CD4-positive, alpha-beta T cell treated with Interleukin-12 subunit alpha and Interleukin-12 subunit beta, for 1 hour (primary cell): ENCODE measurements at places on chromosomes 7 and 10.
A peak's percentile ranks its signal among the peaks of the same experiment; 100 is the strongest.

- no peak for DNase-seq
These were observed 390.3 kb downstream of the MAGI2 start for GRCh38 chr7:79063019-79063698.

DNA sequence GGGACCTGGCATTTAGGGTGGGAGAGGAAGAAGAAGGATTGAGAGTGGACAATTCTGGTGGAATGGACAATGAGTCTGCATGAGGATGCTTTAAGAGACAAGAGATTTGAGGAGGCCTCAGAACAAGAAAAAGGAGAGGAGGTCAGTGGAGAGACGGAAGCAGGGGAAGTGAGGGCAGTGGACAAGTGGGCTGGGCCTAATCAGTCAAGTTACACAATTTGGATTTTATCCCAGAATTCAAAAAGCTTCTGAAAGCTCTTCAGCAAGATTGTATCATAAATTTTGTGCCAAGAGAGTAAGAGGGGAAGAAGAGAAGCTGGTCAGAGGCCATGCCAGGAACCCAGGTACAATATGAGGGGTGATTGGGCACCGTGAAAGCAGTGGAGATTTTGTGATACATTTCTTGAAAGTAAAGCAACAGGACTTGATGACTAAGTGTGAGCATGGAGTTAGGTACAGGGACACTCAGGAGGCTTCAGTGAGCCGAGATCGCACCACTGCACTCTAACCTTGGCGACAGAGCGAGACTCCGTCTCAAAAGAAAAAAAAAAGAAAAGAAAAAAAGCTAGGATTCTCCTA lies 19.3 kb upstream of the TSPAN13 start:
- no peak for DNase-seq

DNA sequence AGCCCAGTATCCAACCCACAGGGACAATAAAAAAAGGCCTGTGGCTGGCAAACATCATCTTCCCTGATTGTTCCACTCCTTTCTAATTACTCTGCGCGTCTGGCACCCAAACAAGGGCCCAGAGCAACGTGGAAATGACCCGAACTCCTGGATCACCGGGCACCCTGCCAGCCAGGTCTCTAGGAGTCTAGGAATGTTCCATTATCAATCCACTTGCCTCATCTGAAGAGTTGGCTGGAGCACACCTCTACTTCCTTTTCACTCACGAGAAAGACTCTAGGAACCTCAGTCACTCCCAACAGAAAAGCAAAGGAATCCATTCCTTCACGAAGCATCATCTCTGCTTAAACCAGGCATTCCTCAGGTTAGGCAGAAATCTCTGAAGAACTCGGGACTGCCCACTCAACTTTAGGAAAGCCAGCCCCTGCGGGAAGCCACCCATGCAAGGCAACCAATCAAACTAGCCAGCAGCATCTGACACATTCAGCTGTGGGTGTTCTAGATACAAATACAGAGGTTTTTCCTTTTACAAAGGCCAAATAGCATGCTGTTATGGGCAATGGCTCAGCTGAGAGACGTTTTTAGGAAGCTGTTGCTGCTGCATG lies 37.7 kb downstream of the ATXN7L1 start:
- DNase-seq, result no peak

DNA sequence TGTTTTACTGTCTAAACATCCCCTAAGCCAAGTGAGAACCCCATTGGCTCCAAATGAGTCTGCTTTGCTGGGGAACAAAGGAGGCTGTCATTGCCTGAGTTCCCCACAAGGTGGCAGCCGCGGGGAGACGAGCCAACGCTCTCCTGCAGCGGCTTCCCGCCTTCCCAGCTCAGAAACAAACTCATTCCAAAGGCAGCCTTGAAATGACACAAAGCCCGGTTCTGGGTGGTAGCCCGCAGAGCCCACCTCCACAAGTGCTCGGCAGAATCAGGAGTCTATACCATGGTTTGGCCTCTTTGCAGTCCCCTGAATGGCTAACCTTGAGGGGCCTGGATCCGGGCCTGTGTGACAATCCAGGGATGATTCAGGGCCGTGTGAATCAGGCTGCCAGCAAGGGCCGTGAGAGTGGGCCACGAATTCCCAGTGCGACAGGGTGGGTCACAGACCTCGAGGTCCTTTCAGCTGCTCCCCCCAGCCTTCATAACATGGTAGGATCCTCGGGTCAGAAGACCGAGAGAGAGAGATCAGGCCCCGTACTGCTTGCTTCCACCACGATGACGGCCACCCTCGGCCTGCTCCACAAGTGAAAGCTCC lies 79.7 kb downstream of the DLG5 start:
- DNase-seq, result peak; percentile 64

DNA sequence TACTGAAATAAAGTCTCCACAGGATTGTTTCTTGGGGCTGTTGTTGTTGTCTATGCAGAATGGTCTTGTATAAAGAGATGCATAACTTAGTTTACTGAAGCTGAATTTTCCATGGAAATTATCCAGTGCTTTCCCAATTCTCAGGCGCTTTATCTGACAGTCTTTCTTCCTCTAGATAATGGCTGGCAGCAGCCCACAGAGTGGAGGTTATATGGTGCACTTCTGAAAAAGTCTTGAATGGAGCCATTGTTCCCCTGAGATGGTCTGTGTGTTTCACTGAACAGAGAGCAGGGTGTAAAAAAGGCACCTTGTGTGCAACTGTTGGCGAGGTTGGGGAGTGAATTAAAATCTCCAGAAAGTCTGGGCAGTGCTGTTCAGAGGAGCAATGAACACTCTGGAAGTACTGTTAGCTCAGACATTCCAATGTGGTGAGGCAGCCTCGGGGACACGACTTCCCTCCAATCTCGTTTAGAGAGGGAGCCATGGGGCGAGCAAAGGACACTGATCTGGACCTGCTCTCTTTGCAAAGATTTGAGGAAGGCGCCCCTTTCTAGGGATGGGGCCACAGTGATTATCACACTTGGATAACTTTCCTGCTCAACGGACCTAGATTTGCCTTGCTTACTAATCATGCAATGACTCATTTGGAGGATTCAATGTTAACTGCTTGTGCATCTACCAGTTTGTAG lies 2.0 kb upstream of the PLCE1 start:
- no peak for DNase-seq

GRCh38 chr10:17175551-17175950 lies 25.9 kb downstream of the TRDMT1 start:
- peak; percentile 11 for DNase-seq

- DNase-seq, result no peak
These were observed 50.6 kb downstream of the PARD3 start for GRCh38 chr10:34764472-34764946.

DNA sequence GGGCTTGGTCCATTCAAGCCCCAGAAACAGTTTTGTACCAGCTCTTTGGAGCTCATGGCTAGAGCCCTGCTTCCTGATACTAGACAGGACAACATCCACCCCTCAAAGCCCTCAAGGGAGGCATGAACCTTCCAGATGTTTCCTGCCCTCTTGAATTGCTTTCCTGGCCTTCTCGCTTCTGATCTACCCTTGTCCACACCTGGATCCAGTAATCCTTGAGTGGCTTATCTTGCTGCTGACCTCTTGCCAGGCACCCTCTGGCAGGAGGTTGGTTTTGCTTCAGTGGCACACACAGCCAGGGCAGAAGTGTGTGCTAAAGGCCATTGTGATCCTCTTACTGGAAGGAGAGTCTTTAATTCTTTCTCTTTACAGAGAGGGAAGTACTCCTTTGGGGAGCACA lies 495.8 kb downstream of the PLXNA4 start:
- DNase-seq, result no peak

- no peak for DNase-seq
These were observed 1.7 kb downstream of the ZNF777 start for GRCh38 chr7:149459201-149459539.

DNA sequence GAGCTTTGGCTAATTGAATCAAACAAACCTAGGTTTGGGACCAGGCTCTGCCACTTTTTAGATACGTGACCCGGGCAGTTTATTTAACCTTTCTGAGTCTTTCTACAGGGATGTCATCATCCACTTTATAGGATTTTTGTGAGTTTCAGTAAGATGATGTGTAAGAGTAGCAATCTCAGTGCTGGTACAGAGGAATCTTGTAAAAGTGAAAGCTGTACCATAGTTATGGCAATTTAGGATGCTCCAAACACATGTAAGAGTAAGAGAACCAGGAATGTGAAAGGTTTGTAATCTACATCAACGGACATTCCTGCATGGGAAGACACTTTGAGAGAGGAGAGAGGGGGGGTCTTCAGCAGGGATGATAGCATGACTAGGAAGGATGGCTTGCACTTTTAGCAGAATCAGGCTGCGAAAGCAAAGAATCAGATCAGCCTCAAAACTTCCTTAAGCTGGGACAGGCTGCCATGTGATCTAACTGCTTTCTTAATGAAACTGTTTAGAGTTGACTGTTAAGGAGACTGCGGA lies 968 bp downstream of the NOLC1 start:
- no peak for DNase-seq

DNA sequence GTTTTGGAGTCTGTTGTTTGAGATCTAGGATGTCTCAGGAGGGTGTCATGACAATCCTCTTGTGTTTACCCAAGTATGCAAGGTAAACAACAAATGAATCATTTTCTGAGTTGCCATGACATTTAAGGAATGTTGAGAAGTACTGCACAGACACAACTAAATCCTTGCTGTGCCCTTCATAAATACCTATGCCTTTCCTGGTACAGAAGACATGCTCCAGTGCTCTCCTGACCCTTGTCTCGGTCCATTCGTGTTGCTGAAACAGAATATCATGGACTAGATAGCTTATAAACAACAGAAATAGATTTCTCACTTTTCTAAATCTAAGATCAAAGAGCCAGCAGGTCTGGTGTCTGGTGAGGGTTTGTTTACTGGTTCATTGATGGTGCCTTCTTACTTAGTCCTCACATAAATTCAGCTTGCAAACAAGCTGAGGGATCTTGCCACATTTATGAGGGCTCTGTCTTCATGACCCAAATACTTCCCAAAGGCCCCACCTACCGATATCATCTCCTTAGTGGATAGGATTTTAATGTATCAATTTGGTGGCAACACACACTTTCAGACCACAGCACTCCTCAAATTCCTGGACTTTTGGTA lies 341.8 kb upstream of the SEMA3A start:
- no peak for DNase-seq

DNA sequence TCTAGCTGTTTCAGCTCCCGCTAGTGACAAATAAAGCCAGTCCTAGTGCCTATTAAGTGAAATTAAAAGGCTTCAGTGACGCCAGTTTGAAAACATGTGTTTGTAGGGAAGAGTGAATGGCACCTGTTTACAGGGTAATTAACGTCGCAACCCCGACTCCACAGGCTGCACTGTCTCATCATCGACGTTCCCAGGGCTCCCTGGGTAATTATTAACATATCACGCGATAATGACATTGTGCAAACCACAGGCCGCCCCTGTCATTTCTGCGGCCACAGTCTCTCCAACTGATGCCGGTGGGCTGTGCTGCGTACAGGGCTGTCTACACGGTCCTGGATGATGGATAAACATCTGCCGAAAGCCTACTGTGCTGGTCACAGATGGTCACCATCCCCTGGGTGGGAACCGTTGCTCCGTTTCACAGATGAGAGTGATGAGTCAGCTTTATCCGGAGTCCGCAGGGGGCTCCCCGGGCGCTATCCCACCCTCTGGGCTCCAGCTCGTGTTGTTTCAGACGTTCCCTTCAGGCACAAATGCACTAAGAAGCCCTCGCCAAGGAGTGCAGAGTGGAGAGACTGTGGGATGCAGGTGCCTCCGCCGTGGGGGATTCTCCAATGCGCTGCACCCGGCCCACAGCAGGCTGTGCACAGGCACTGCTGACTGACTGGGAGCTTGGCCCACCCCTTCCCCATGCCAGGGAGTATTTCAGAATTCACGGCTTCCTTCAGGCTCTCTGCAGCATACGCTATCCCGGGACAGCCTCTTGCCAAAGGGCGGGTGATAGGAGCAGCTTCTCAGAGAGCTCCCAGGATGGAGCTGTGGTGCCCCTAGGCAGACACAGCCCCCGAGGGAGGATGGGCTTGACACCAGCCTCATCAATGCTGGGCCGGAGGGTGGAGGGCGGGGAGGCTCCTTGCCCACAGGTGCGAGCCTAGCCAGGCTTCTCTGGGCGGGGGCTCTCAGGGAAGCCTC lies 491.8 kb upstream of the FOXK1 start:
- DNase-seq, result no peak
